ENCODE measurements at places on chromosomes 1 and 21. TPM values are rescaled to one million over a fixed set of nuclear protein-coding genes. Genes with fewer than 3 reads are reported as not detected.

GRCh38 chr1:25338986-25339385 lies 852 bp downstream of the TMEM50A start:
- peaks cover 26% of the 10 kb centered on the region for H3K36me3 ChIP-seq
- peak overlapping the region; percentile 96 for H3K4me3 ChIP-seq
- H3K27ac ChIP-seq, result peak overlapping the region; percentile 87
- no peak for DNase-seq
- H3K27me3 ChIP-seq, result no peaks in the 10 kb centered on the region
- H3K4me1 ChIP-seq, result peaks cover 18% of the 10 kb centered on the region

- peaks cover 22% of the 10 kb centered on the region for H3K4me1 ChIP-seq
- no peaks in the 10 kb centered on the region for H3K36me3 ChIP-seq
- no peaks in the 10 kb centered on the region for H3K27me3 ChIP-seq
Observed at GRCh38 chr1:33721301-33721815, 142.5 kb upstream of the HMGB4 start.

GRCh38 chr1:74772945-74773344 lies 40.0 kb downstream of the TYW3 start:
- peaks cover 6% of the 10 kb centered on the region for H3K4me1 ChIP-seq
- H3K36me3 ChIP-seq, result no peaks in the 10 kb centered on the region
- no peaks in the 10 kb centered on the region for H3K27me3 ChIP-seq
- DNase-seq, result no peak

GPR3 gene
- total RNA-seq, result 3.6 TPM

NAXE gene
- total RNA-seq, result 113 TPM

ANKRD35 gene
- 0.11 TPM for total RNA-seq

TPTE gene
- not detected for total RNA-seq

DNA sequence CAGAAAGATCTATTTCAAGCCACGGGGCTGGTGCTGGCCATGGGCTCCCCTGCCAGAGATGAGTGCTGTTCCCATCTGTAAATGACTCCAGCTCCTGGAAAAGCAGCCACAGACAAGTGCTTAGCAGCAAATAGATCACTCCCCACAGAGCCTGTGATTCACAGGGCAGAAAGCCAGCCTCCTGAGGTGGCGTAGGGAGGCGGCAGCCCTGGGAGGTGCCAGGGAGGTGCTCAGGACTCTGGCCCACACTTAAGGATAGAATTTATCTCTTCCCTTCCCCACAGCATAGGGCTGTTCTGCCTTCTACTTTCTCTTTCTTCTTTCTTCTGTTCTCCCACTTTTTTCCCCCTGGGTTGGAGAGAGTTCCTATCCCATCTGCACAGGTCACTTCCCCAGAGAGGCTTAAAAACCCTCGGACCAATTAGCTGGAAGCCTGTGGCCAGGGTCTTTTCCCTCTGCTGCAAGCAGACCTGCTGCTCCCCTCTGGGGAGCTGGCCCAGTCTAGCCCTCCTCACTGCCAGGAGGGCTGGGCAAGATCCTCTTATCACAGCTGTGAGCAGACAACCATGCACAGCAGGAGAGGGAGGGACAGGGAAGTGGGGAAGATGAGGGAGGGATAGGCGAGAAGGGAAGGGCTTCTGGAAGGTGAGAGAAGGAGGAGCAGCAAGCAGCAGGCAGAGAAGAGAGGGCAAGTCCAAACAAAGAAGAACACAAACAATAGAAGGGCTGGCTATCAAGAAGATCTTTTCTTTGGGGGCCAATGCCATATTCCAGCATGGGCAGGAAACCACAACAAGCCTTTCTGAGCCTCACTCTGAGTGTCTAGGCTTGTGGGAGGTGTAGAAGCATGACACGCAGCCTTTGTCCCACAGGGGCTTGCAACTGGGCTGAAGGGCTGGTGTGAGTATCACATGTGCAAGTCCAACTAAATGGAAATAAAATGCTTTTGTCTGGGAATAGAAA lies 41.0 kb downstream of the KCND3 start:
- DNase-seq, result no peak
- no peaks in the 10 kb centered on the region for H3K4me1 ChIP-seq
- H3K27me3 ChIP-seq, result no peaks in the 10 kb centered on the region
- H3K27ac ChIP-seq, result no peak overlapping the region

BNIPL gene
- 0.63 TPM for total RNA-seq

GRCh38 chr1:226761322-226761721 lies 22.2 kb upstream of the ITPKB start:
- no peaks in the 10 kb centered on the region for H3K36me3 ChIP-seq
- no peaks in the 10 kb centered on the region for H3K27me3 ChIP-seq
- peaks cover 12% of the 10 kb centered on the region for H3K4me1 ChIP-seq
- no peak for DNase-seq
- H3K4me3 ChIP-seq, result no peak overlapping the region
- no peak overlapping the region for H3K27ac ChIP-seq

DNA sequence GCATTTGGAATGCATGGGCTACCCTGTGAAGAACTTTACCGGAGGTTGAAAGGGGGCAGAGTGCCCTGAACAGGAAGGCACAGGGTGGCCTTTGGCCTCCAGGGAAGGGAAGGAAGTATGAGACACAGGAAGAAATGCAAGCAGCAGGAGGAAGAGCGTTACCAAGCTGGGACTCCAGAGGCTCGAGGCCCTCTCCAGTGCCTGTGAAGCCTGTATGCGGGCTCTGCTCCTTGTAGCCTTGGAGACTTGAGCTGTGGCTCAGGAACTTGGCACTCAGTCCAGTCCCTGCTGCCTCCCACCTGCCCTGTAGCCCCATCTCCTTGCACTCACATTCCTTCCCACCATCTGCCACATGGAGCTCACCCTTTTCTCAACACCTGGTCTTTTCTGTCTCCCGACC lies 33.5 kb upstream of the RNF19B start:
- H3K36me3 ChIP-seq, result peaks cover 7% of the 10 kb centered on the region
- DNase-seq, result no peak
- no peak overlapping the region for H3K4me3 ChIP-seq
- H3K4me1 ChIP-seq, result peaks cover 40% of the 10 kb centered on the region
- H3K27ac ChIP-seq, result peak overlapping the region; percentile 60

DNA sequence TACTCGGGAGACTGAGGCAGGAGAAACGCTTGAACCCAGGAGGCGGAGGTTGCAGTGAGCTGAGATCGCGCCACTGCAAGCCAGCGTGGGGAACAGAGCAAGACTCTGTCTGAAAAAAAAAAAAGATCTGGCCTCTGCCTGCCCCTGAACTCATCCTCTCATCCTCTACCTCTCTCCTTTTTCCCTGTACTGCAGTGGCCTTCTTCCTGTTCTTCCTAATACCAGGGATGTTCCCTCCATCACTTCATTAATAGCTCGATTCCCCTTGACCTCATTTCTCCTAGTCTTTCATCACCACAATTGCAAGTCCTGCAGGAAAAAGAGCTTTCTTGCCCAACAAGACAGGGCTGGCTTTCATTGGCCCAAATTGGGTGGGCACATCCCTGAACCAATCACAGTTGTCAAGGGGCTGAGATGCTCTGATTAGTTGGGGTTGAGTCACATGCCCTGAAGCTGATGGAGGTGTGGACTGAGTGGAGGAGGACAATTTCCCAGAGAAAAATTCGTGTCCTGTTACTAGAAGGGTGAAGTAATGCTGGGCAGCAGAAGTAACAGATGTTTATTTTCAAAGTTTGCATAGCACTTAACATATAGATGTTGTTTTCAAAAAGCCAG lies 86.8 kb upstream of the PUM1 start:
- H3K27ac ChIP-seq, result no peak overlapping the region
- peak; percentile 64 for DNase-seq
- no peaks in the 10 kb centered on the region for H3K36me3 ChIP-seq
- H3K27me3 ChIP-seq, result no peaks in the 10 kb centered on the region

GNAT2 gene
- total RNA-seq, result not detected

DNA sequence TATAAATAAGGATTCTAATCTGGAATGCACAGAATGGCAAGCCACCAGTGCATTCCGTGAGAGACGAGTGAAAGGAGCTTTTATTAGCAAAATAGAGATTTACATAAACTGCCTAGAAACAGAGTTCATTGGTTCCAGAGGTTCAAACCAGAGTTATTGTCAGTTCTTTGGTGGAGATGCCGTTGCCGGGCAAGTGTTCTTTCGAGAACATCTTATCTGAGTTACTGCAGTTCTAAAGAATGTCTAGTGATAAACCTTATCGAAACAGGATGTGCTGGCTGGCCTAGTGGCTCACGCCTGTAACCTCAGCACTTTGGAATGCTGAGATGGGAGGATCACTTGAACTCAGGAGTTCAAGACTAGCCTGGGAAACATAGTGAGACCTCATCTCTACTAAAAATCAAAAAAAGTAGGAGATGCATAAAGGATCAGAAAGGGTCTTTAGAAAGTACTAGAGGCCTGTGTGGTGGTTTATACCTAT lies 19.9 kb upstream of the EVI5 start:
- no peak overlapping the region for H3K27ac ChIP-seq
- no peaks in the 10 kb centered on the region for H3K36me3 ChIP-seq
- H3K27me3 ChIP-seq, result no peaks in the 10 kb centered on the region
- H3K4me3 ChIP-seq, result no peak overlapping the region
- no peaks in the 10 kb centered on the region for H3K4me1 ChIP-seq

DNA sequence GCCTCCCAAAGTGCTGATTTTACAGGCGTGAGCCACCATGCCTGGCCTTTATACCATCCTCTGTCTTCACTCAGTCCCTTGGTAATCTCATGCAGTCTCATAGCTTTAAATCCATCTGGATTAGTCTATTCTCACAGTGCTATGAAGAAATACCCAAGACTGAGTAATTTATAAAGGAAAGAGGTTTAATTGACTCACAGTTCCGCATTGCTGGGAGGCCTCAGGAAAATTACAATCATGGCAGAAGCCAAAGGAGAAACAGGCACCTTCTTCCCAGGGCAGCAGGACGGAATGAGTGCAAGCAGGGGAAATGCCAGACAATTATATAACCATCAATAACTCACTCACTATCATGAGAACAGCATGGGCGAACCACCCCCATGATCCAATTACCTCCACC lies 49.1 kb upstream of the CPLANE2 start:
- H3K36me3 ChIP-seq, result peaks cover 13% of the 10 kb centered on the region
- H3K27ac ChIP-seq, result no peak overlapping the region
- no peaks in the 10 kb centered on the region for H3K4me1 ChIP-seq
- no peaks in the 10 kb centered on the region for H3K27me3 ChIP-seq
- H3K4me3 ChIP-seq, result no peak overlapping the region

- H3K4me1 ChIP-seq, result no peaks in the 10 kb centered on the region
- no peaks in the 10 kb centered on the region for H3K36me3 ChIP-seq
- peak; percentile 10 for DNase-seq
- no peaks in the 10 kb centered on the region for H3K27me3 ChIP-seq
- H3K27ac ChIP-seq, result no peak within 1 kb of the TSS
Observed at GRCh38 chr1:94819945-94820746, at the start of gene SLC44A3. TSS of gene SLC44A3 (plus strand) at chr1:94820357. CDS start at chr1:94820452, 95 bp downstream.

GRCh38 chr1:234585330-234586055 lies 24.5 kb downstream of the IRF2BP2 start:
- H3K4me1 ChIP-seq, result no peaks in the 10 kb centered on the region
- H3K27ac ChIP-seq, result no peak overlapping the region
- no peaks in the 10 kb centered on the region for H3K27me3 ChIP-seq
- peak; percentile 14 for DNase-seq
- no peaks in the 10 kb centered on the region for H3K36me3 ChIP-seq

- H3K27me3 ChIP-seq, result no peaks in the 10 kb centered on the region
- no peak overlapping the region for H3K27ac ChIP-seq
- H3K4me3 ChIP-seq, result no peak overlapping the region
- DNase-seq, result no peak
Observed at GRCh38 chr1:78570539-78570938, 49.7 kb upstream of the IFI44L start.

TMCC2 gene
- total RNA-seq, result 0.89 TPM

GRCh38 chr1:1434824-1435105 lies 725 bp upstream of the VWA1 start:
- no peak overlapping the region for H3K27ac ChIP-seq
- H3K27me3 ChIP-seq, result no peaks in the 10 kb centered on the region
- DNase-seq, result no peak
- H3K36me3 ChIP-seq, result no peaks in the 10 kb centered on the region
- H3K4me1 ChIP-seq, result peaks cover 5% of the 10 kb centered on the region

DNA sequence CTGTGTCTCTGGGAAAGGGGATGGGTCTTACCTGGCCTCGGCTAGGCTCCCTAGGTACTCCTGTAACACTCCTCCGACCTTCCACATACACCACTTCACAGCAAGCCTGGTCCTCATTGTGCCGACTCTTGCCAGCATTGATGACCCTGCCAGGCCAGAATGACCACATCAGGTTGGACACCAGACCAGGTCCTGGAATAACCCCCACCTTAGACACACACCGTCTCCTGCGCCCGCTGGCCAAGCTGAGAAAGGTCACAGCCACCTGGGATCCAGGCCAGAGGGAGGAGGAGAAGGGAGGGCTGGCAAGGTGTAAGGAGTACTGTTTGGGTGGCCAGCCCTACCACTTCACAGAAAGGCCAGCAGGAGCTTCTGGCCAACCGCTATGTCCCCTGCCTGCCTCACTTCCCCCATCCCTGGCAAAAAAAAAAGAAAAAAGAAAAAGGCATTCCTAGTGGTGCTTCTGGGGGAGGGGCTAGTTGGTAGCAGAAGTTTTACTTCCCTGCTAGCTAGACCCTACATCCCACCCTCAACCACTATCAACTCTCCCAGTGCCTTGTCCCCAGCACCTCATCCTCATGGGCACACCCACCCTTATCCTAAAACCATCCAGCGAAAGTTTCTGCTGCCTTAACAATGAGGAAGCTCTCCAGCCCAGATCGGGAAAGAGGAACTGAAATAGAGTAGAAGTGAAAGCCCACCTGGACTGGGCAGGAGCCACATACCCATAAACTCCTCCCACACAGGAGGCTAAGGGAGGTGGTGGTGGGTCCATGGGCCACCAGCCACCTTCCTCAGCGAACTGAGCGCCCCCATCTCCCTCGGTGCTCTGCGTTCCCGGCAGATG lies 1.4 kb downstream of the PPM1J start:
- no peaks in the 10 kb centered on the region for H3K27me3 ChIP-seq
- peak overlapping the region; percentile 68 for H3K4me3 ChIP-seq
- DNase-seq, result peak; percentile 66
- no peak overlapping the region for H3K27ac ChIP-seq
- peaks cover 24% of the 10 kb centered on the region for H3K4me1 ChIP-seq

Measured in Karpas-422 (cell line).